ENCODE measurements at places on chromosomes 2 and 18.
A peak's percentile ranks its signal among the peaks of the same experiment; 100 is the strongest.

DNA sequence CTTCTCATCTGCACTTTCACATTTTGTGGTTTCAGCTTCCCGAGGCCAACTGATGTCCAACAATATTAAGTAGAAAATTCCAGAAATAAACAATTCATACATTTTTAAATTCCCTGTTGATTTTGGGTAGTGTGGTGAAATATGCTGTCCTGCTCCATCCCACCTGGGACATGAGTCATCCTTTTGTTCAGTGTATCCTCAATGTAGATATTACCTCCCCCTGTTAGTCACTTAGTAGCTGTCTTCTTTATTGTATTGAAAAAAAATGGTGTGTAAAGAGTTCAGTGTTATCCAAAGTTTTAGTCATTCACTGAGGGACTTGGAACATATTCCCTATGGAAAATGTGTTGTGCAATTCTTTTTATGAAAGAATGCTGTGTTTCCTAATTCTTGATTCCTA, 348.1 kb downstream of the SOCS6 start:
- DNase-seq: peak; percentile 14

GRCh38 chr2:209663139-209663538, 108.5 kb upstream of the UNC80 start:
- no peak for DNase-seq

DNA sequence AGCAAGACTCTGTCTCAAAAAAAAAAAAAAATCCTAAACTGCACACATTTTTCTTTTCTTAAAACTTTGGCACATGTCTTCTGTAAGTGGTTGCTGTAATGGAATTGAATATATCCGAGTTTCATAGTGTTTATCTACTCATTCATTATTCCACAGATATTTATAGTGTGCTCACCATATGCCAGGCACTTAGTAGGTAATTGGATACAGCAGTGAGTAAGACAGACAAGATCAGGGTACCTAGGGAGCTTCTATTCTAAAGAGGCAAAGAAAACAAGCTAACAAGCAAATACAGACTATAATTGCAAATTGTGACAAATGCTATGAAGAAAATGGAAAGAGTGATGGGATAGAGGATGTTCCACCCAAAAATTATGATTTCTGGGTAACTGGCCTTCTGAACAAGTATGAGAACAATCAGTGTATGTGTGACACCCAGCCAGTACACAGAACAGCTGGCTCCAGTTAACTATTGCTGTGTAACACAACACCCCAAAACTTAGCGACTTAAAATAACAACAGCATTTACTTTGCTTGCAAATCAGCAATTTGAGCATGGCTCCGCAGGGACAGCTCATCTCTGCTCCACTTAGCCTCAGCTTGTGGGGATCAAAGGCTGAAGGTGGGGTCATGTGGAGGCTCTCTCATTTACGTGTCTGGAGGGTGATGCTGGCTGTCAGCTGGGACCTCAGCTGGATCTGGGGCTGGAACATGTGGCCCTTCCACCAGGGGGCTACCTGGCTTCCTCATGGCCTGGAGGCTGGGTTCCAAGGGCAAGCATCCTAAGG, 224.9 kb downstream of the INSIG2 start:
- DNase-seq: no peak

GRCh38 chr18:11199477-11199876, 50.1 kb upstream of the PIEZO2 start:
- DNase-seq: no peak

DNA sequence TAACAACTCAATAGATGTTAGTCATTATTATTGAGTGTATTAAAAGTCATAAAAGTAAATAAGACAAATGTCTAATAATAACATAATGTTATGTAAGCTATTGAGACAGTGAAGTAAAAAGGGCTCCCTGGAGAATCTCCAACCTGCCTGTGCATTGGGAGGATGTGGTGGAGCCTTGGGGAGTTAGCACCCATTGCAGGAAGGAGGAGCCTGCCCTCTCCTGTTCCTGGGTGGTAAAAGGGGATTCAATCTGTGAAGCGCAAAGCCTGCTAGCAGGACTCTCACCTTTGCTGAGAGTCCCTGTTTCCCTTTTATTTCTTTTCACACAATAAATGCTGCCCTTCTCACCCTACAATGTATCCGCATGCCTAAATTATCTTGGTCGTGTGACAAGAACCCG, 206.1 kb downstream of the RAB3GAP1 start:
- no peak for DNase-seq

GRCh38 chr2:86397986-86398385, 43.2 kb upstream of the KDM3A start:
- DNase-seq: no peak

GRCh38 chr2:128356127-128356526, 37.5 kb upstream of the HS6ST1 start:
- no peak for DNase-seq

DNA sequence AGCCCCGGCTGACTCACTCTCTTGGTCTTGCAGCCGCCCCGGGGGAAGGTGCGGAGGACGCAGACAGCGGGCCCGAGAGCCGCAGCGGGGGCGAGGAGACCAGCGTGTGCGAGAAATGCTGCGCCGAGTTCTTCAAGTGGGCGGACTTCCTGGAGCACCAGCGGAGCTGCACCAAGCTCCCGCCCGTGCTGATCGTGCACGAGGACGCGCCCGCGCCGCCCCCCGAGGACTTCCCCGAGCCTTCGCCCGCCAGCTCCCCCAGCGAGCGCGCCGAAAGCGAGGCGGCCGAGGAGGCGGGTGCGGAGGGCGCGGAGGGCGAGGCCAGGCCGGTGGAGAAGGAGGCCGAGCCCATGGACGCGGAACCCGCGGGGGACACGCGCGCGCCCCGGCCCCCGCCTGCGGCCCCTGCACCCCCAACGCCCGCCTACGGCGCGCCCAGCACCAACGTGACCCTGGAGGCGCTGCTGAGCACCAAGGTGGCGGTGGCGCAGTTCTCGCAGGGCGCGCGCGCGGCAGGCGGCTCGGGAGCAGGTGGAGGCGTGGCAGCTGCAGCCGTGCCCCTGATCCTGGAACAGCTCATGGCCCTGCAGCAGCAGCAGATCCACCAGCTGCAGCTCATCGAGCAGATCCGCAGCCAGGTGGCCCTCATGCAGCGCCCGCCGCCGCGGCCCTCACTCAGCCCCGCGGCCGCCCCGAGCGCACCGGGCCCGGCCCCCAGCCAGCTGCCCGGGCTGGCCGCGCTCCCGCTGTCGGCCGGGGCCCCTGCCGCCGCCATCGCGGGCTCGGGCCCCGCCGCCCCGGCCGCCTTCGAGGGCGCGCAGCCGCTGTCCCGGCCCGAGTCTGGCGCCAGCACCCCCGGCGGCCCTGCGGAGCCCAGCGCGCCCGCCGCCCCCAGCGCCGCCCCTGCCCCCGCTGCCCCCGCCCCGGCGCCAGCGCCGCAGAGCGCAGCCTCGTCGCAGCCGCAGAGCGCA, 12.7 kb downstream of the SALL3 start:
- no peak for DNase-seq

- DNase-seq: no peak
Measured at GRCh38 chr18:73059280-73059679, 191.5 kb upstream of the NETO1 start.

DNA sequence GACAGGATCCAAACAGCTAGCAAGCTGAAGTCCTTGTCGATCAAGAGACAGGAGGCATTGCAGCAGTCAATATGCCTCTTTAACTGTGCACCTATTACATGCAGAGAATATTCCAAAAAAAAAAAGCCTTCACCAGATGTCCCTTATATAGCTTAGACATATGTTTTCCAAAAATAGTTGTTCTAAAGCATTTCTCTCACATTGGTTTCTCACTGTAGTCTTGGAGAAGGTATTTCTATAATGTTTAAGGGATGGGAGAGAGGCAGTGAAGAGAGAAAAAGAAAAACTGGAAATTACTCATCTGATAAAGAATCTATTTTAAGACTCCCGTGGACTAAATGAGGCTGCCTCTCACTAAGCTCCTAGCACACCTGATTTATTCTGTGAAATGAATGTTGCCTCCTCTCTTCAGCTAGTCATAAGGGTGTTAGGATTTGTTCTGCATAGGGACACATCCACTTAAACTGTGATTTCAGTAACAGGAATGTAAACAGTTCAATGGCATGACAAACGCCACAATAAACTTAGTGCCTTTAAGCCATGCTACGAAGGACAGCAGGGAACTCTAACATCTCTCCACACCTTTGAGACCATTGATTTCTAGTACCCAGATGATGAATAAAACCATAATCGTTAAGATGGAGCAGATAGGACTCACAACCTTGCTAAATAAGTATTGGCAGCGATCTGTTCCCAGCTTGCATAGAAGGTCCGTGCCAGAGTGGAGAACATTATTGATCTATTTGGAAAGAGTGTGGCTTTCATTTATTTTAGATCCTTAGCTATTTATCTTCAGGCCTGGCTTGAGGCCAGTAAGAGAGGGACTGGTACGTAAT, 98.6 kb upstream of the NCK2 start:
- no peak for DNase-seq

DNA sequence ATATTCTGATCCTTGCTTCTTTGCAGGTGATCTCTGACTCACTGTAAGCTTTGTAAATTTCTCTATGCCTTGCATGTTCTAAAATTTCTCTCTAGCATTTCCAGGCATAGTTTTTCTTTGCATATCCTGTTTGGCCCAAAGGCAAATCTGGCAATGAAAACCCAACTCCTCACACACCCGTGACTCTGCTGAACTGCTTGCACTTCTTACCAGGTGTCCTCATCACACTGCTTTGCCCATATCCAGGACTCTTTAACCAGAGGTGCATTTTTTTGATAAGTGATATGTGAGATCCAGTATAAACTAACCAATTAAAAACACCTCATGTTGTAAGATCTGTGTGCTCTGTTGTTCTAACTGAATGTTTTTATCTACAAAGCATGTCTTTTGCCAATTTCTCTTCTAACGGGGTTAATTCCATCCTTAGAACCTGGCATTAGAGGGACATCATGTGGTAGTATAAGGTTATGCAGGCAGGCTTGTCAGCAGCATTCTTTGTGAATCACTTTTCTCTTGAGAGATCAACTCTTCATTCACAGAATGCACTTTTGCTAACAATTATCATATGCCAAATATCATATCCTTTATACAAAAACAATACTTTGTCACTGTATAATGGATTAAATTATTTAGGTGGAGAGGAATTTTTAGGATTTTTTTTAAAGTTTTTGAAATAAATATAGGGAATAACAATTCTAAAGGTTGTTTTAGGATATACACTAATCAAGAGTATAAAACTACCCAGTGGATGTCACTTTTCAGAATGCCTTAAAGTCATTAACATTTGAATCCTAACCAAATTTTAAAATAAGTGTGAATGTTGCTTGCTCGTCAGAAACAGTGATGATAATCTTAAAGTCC, 20.8 kb upstream of the TMX3 start:
- peak; percentile 52 for DNase-seq

GRCh38 chr2:130985206-130985780, 108.0 kb downstream of the FAM168B start:
- no peak for DNase-seq

- DNase-seq: no peak
Measured at GRCh38 chr2:233643128-233643527, 6.9 kb downstream of the UGT1A10 start.

DNA sequence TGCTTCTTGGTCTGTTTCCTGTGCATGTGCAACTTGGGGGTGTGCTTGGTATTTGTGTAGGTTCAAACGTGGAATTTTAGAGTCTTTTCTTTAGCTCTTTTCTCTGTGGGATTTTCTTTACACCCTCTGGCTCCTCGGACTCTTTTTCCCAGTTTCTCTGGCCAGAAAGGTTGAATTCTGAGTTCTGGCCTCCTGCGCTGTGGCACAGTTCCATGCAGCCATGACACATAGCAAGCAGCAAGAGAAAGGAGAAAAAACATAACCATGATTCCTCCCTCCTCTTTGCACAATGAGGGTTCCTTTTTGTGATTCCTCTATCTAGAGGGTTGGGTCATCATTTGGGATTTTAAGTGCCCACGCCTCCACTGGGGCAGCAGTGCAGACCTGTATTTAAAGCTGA, 33.8 kb downstream of the TMEM182 start:
- no peak for DNase-seq

GRCh38 chr2:43288417-43289305, 62.3 kb upstream of the ZFP36L2 start:
- no peak for DNase-seq

- DNase-seq: no peak
Measured at GRCh38 chr2:16165518-16166326, 225.4 kb downstream of the MYCN start.

DNA sequence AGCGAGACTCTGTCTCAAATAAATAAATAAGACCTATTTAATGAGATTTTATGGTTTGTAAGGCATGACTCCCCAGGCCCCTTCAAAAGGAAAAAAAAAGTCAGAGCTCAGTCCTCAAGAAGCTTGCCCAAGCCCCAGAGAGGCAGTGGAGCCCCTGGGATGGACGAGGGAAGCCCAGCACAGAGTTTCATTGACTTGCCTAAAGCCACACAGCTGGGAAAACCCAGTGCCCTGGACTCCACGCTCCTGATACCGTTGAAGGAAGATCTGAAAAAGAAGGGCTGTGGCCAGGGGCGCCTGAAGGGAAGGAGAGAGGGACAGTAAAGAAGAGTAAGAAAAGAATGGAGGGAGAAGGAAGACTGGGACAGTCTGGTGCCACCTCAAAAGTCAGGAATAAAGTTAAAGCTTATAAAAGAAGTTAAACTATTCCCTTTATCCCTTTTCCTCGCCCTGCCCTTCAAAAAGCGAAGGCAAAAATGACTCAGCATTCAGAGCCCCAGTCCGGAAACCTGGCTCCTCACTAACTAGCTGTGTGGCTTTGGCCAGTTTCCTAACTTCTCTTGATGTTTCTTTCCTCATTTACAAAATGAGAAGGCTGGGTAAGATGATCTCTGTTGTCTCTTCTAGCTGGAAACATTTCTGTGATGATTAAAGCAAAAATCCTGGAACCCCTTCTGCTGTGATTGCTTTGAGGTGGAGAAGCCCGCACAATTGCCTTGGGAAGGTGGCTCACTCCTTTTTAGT, 46.7 kb downstream of the LYPD1 start:
- peak; percentile 42 for DNase-seq

GRCh38 chr2:167196461-167197252, 308.4 kb downstream of the XIRP2 start:
- peak; percentile 28 for DNase-seq

DNA sequence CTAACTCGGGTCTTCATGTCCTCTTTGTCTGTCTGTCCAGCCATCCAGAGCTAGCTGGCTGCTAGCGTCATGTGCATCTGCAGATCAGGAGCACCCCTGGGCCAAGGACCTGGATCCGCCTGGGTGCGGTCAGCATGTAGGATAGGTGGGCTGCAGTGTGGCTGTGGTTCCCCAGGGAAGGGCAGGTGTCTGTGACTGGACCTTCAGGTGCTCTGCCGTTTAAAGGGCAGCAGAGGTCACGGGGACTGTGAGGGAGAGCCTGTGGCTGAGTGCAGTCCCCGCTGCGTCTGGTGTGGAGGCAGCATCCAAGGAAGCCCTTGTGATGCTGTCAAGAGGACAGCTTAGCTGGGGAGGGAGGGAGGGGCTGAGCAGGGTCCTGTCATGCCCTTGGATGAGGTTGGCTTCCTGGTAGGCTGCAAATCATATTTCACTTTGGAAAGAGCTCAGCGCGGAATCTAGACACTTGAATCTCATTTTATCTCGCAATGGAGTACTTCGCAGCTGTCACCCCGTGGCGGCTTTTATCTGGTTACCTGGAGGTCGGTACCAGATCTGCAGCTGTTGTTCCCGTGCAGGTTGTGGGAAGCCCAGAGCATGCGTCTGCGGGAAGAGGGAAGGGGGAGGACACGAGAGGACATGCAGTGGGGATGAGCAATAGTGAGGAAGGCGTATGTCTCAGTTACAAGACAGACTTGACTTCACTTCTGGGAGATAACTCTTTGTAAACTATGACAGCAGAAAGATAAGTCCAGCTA, 5.9 kb upstream of the RALB start:
- no peak for DNase-seq

All from fibroblast of skin of left quadriceps (primary cell).